ENCODE measurements at places on chromosomes 5 and 9. TPM values are rescaled to one million over a fixed set of nuclear protein-coding genes. Genes with fewer than 3 reads are reported as not detected.
A peak's percentile ranks its signal among the peaks of the same experiment; 100 is the strongest.

The GHR gene
- 4.7 TPM for total RNA-seq

The HK3 gene
- 9.2 TPM for total RNA-seq

The CYLC2 gene
- not detected for total RNA-seq

The TIMD4 gene
- total RNA-seq: not detected

The CDO1 gene
- 4.3 TPM for total RNA-seq

DNA sequence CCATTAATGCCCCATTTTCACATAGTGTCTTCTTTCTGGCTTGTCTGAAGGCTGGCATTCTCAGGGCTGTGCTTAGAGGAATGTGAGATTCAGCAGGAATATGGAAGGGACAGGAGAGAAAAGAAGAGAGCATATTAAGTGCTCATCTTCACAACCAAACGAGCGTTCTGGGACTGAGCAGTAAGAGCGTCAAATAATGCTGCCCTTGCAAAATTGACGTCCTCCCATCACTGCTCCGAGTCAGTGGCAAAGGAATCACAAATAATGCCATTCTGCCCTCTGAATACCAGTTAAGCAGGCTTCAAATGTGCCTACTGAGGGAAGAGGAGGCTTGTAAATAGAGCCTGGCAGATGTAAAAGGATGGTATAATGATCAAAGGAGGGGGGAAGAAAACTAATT is 351.2 kb downstream of the EBF1 start:
- no peak overlapping the region for H3K27ac ChIP-seq
- DNase-seq: no peak
- H3K36me3 ChIP-seq: no peaks in the 10 kb centered on the region
- peaks cover 8% of the 10 kb centered on the region for H3K4me1 ChIP-seq

- H3K27me3 ChIP-seq: no peaks in the 10 kb centered on the region
- H3K4me1 ChIP-seq: no peaks in the 10 kb centered on the region
- no peak overlapping the region for H3K27ac ChIP-seq
- H3K36me3 ChIP-seq: no peaks in the 10 kb centered on the region
- no peak for DNase-seq
Observed at GRCh38 chr5:67381236-67381880, 184.8 kb upstream of the CD180 start.

DNA sequence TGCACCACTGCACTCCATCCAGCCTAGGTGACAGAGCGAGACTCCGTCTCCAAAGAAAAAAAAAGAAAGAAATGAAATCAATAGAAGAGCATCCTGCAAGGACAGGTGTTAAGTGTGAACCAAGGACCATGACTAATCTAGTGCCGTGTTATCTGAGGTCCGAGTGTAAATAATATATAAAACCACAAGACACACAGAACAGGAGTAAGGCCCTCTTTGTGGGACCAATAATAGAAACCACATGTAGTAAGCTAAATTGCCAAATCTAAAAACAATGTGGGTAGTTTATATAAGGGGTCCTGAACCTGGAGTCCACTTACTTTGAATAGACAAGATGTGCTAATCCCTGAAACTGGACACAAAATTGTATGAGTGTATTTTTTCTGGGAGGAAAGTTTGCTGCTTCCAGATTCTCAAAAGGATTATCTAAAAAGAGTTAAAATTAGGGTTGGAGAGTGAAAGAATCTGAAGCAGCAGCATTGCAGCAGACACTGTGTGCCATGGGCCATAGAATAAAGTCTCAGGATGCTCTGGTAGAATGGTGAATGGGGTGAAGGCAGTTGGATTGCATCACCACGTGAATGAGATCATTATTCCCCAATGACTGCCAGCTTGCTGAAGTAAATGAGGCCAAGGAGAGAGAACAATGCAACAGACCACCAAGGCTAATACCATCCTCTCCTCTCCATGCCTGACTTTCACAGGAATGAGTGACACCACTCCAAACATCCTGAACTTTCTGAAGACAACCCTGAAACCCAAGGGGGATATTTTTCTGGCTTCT is 222.7 kb downstream of the DCP2 start:
- H3K27me3 ChIP-seq: no peaks in the 10 kb centered on the region
- H3K4me3 ChIP-seq: no peak overlapping the region
- peak; percentile 75 for DNase-seq
- H3K4me1 ChIP-seq: peaks cover 14% of the 10 kb centered on the region
- no peak overlapping the region for H3K27ac ChIP-seq

DNA sequence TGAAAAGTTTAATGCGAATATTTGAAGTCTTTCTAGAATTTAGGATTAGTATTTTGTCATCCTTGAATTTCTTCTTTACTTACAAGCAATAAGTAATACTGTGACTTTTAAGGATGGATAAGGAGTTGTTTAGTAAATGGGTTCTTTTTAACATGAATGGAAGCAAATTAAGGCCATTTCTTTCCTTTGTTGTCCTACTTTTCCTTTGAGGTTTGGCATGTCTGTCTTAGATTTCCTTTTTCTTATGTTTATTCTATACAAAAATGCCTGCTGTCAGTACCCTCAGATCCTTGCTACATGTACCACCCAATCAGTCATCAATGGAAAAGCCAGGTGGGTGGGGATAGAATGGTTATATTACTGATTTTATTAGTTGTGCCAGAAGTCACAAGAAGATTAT is 10.2 kb downstream of the STX17 start:
- H3K27me3 ChIP-seq: no peaks in the 10 kb centered on the region
- no peak overlapping the region for H3K27ac ChIP-seq
- H3K36me3 ChIP-seq: peaks cover 22% of the 10 kb centered on the region
- no peak for DNase-seq
- H3K4me3 ChIP-seq: no peak overlapping the region

GRCh38 chr5:132927355-132928061 is 35.9 kb downstream of the AFF4 start:
- no peak for DNase-seq
- H3K4me3 ChIP-seq: no peak overlapping the region
- no peaks in the 10 kb centered on the region for H3K4me1 ChIP-seq
- H3K36me3 ChIP-seq: peaks cover 18% of the 10 kb centered on the region
- H3K27ac ChIP-seq: no peak overlapping the region

DNA sequence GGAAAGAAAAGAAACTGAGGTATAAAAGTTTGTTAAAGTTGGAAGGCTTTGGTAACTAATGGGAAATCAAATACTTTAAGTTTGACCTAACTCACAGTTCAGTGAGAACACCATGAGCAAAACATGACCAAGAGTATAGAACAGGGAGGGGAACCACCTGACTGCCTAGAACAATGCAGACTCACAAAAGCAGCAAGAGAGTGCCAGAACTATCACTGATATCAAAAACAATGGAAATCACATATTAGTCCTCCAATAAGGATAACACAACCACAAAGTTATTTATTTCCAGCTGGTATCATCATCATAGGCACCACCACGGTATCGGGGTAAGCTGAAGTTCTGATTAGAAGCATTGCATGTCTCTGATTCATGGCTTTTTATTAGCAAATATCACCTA is 77.5 kb downstream of the TRPM6 start:
- DNase-seq: no peak
- no peaks in the 10 kb centered on the region for H3K27me3 ChIP-seq

DNA sequence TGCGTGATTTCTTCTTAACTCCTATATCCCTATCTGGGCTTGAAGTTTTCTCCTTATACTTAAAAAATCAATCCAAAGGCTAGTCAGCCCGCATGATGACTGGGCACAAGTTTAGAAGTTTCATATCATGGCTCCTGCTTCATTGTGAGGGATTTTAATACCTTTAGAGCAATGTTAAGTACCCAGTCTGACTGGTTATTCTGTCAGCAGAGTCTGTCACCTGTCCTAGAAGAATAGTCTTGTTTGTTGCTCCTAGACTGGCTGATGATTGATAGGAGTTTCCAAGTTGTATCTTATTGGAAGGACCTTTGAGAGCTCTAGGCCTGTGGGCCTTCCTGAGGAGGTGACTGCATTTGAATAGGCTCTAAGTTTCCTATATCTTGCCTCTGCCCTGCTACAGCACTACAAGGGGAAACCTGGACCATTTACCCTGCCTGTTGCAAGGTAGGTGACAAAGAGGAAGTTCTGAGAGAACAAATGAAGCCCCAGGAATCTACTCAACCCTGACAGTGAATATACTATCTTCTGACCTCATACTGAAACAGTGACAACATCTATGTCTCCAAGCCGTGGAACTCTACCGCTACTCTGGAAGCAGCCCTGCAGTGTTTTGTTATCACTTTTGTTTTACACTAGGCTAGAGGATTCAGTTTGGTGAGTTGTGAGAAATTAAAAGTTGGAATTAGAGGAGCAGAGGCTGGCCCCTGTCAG is 66.5 kb downstream of the F2RL2 start:
- DNase-seq: no peak
- H3K4me3 ChIP-seq: no peak overlapping the region
- no peak overlapping the region for H3K27ac ChIP-seq
- H3K36me3 ChIP-seq: no peaks in the 10 kb centered on the region
- no peaks in the 10 kb centered on the region for H3K4me1 ChIP-seq

GRCh38 chr5:142507531-142508372 is 178.1 kb downstream of the FGF1 start:
- H3K36me3 ChIP-seq: no peaks in the 10 kb centered on the region
- H3K4me1 ChIP-seq: peaks cover 3% of the 10 kb centered on the region
- no peaks in the 10 kb centered on the region for H3K27me3 ChIP-seq
- no peak overlapping the region for H3K4me3 ChIP-seq

- H3K4me3 ChIP-seq: no peak overlapping the region
- H3K27me3 ChIP-seq: no peaks in the 10 kb centered on the region
- DNase-seq: no peak
- H3K27ac ChIP-seq: no peak overlapping the region
Observed at GRCh38 chr9:121776001-121776738, 124.7 kb downstream of the DAB2IP start.

DNA sequence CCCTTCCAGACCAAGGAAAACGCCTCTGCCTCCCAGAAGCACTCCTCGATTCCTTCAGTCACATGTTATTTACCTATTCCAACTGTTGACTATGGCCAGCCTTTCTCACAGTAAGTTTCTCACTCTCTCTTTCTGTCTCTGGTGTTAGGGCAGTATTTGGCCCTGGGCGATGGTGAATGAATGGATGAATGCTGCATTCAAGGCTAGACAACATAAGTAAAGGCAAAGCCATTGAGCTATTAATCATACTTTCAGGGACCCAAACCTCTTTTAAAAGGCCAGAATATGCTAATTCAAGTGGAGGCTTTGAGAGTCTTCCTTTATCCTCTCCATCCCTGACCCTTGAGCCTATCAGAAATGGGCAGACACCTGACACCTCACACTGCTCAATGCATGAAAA is 78.5 kb downstream of the SEC61B start:
- no peak overlapping the region for H3K27ac ChIP-seq
- no peak overlapping the region for H3K4me3 ChIP-seq
- H3K36me3 ChIP-seq: no peaks in the 10 kb centered on the region
- H3K27me3 ChIP-seq: peaks cover 3% of the 10 kb centered on the region
- H3K4me1 ChIP-seq: no peaks in the 10 kb centered on the region

GRCh38 chr5:122458278-122458872 is 146.3 kb downstream of the SNCAIP start:
- no peak for DNase-seq
- no peak overlapping the region for H3K27ac ChIP-seq
- no peaks in the 10 kb centered on the region for H3K27me3 ChIP-seq
- no peaks in the 10 kb centered on the region for H3K36me3 ChIP-seq
- H3K4me1 ChIP-seq: no peaks in the 10 kb centered on the region

Measured in lung (tissue), 17 donors.